AG04449 (cell line): ENCODE measurements at places on chromosomes 3 and 15.

DNA sequence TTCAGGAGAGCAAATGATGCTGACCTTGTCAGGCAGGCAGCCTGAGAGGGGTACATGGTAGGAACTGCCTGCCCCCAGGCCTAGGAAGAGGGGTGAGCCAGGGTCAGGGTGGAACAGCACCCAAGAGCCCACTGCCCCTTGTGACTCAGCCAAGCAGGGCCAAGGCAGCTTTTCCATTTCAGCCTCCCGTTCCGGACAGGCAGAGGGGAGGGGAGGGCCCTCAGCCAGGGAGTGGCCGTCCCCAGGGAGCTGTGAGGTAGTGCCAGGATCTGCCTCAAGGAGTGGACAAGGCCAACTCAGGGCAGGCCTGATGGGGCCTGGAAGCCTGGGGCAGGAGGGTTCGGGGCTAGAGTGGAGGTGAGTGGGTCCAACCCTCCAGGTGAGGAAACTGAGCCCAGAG lies 5.1 kb upstream of the ANKRD63 start:
- DNase-seq: no peak

GRCh38 chr3:8737301-8737700 lies 3.7 kb downstream of the CAV3 start:
- DNase-seq: no peak

- no peak for DNase-seq
These were observed 420.4 kb downstream of the PDCD6IP start for GRCh38 chr3:34218706-34219385.

DNA sequence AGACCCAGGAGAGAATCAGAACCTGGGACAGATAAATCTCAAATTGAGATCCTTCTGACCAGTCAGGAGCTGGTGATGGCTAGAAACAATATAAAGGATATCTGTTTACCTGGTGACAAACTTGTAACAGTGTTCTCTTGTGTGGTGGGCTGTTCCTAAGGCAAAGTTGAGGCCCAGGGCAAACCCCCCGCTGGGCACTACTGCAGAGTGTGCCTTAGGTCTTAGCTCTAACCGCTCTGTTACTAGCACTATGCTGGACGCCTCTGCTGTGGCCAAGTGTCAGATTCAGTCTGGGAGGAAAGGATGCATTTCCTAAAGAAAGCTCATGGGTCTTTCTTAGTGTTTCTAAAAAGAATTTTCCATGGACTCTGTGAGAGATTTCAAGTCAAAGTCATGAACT lies 146.5 kb upstream of the MEIS2 start:
- no peak for DNase-seq

GRCh38 chr15:89381888-89382686 lies 47.5 kb upstream of the POLG start:
- no peak for DNase-seq

- DNase-seq: no peak
These were observed 911 bp upstream of the AZI2 start for GRCh38 chr3:28349469-28350000.

- DNase-seq: no peak
These were observed 89.1 kb upstream of the ALCAM start for GRCh38 chr3:105277656-105278055.

- DNase-seq: no peak
These were observed 107.1 kb downstream of the TMCO5A start for GRCh38 chr15:38041576-38041975.
